ENCODE measurements at places on chromosomes 5 and 9.

- DNase-seq = no peak
Observed at GRCh38 chr9:108168236-108168850, 678.8 kb upstream of the KLF4 start.

- no peak for DNase-seq
Observed at GRCh38 chr5:115184770-115185169, 15.1 kb upstream of the TRIM36 start.

GRCh38 chr5:6142353-6142752 is 236.0 kb downstream of the MED10 start:
- no peak for DNase-seq

DNA sequence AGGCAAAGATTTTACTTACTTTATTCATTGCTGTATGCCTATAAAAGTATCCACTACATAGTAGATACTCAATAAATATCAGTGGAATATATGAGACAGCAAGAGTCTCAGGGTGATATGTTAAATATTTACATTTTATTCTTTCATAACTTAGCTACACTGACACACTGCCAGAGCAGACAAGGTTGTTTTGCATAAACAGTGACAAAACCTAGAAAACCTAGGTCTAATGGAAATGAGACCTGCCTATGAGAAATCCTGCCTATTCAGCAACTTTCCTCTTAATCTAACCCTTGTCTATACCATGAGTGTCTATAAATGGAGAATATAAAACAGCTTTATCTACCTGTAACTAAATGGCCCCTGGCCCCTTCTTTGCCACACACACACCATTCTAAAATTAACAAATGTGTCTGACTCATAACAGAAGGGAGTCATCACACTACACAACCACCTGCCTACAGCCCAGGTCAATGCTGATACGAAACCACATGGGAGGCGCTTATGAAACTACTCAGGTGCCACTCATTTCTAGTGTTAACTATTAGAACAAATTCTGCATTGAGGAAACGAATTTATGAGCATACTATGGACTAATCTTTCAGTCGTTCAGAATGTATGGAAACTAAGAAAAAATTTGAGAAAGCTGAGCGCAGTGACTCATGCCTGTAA is 60.3 kb downstream of the UBAP2 start:
- DNase-seq = no peak

DNA sequence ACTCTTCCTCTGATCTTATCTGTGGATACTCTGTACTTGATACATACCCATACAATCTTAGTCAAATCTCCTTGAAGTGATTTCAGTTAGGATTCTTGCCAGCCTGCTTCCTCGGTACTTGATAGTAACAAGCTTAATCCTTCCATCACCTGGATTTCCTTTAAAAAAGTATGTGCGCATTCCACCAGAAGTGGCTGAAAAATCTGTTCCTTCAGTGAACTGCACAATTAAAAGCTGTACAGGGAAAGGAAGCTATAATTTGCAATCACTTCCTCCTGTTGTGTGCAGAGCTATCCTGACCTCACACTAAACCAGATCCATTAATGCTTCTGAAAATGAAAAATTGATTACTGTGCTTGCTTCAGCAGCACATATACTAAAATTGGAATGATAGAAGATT is 47.3 kb downstream of the PWWP2A start:
- no peak for DNase-seq

GRCh38 chr9:133658442-133659431 is 22.6 kb downstream of the DBH start:
- peak; percentile 45 for DNase-seq

- DNase-seq = no peak
Observed at GRCh38 chr5:153543959-153544470, 53.5 kb downstream of the GRIA1 start.

DNA sequence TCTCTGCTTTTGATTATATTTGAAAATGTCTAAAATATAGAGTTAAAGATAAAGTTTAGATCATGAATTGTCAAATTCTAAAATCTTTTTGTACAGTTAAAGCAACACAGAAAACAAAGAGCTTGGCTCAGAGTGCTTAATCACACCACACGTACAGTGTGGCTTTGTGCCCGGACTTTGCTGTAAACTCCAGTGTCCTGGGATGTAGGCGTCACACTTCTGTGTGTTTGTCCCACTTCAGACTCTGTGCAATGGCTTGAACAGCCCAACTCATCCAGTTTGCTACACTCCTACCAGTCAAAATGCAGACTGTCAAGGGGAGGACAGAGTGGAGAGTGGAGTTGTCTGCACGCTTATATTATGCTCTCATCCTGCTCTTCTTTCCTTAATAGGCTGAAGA is 45.3 kb downstream of the SMARCA2 start:
- DNase-seq = no peak
